ENCODE measurements at places on chromosomes 6 and 20. TPM values are rescaled to one million over a fixed set of nuclear protein-coding genes. Genes with fewer than 3 reads are reported as not detected.

DNA sequence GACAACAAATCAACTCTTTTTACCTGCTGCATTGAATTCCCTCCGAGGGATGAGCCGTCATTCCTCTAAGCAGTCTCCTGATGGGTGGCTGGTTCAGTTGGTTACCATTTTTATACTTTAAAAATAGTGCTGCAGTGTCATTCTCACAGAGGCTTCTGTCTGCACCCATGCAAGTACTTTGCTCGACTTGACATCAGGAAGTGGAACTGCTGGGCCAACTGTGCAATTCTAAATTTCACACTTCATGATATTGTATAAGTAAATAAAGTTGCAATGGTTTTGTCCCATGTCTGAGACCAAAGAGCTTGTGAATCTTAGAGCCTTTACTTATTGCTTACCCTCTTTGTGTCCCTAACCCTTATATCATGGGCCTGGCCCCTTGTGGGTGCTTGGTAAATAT lies 2.5 kb downstream of the BTN3A1 start:
- no peak overlapping the region for H3K27ac ChIP-seq
- H3K4me1 ChIP-seq, result peaks cover 33% of the 10 kb centered on the region
- DNase-seq, result no peak
- H3K4me3 ChIP-seq, result no peak overlapping the region
- H3K27me3 ChIP-seq, result no peaks in the 10 kb centered on the region

Gene SNX3
- 244 TPM for total RNA-seq

Gene RAB44
- not detected for total RNA-seq

- DNase-seq, result peak; percentile 71
- peaks cover 41% of the 10 kb centered on the region for H3K27me3 ChIP-seq
- no peak overlapping the region for H3K4me3 ChIP-seq
- H3K27ac ChIP-seq, result no peak overlapping the region
- no peaks in the 10 kb centered on the region for H3K4me1 ChIP-seq
Measured at GRCh38 chr20:31968291-31969126, 558 bp downstream of the XKR7 start.

DNA sequence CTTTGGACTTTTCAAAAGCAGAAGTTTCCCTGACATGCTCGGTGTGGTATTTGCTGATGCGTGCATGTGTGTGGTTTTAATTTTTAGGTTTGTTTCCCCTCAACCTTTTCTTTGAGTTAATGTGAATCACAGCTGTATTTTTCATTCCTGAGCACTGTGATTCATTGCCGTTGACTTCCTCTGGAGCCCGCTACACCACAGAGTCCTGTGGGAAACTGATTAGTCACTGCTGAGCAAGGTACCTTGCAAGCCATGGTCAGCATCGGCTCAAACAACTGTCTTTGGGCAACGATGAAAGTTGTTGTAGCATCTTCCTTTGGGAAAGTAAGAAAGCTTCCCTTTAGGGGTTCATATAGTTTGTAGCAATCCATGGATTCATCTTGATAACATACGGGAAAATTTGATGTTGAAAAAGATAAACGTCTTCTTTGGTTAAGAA lies 57.5 kb downstream of the RIN2 start:
- H3K27me3 ChIP-seq, result no peaks in the 10 kb centered on the region
- H3K4me1 ChIP-seq, result peaks cover 29% of the 10 kb centered on the region
- no peak for DNase-seq
- H3K4me3 ChIP-seq, result no peak overlapping the region
- H3K27ac ChIP-seq, result peak overlapping the region; percentile 59
- H3K36me3 ChIP-seq, result no peaks in the 10 kb centered on the region

Gene ECT2L
- 9.9 TPM for total RNA-seq

GRCh38 chr20:58342104-58342945 lies 32.8 kb downstream of the RAB22A start:
- no peak overlapping the region for H3K27ac ChIP-seq
- H3K27me3 ChIP-seq, result no peaks in the 10 kb centered on the region
- no peak for DNase-seq
- H3K4me3 ChIP-seq, result no peak overlapping the region
- no peaks in the 10 kb centered on the region for H3K4me1 ChIP-seq

Gene TTK
- 0.46 TPM for total RNA-seq

Gene NKAPL
- total RNA-seq, result 2.7 TPM

Gene PACRG
- 10.4 TPM for total RNA-seq

Gene CARMIL1
- total RNA-seq, result 5.5 TPM

Gene SLA2
- total RNA-seq, result 0.21 TPM
